Liver (tissue), 10 donors: ENCODE measurements at places on chromosomes 1 and 21. TPM values are rescaled to one million over a fixed set of nuclear protein-coding genes. Genes with fewer than 3 reads are reported as not detected.

The CFHR1 gene
- total RNA-seq, result 507 TPM

DNA sequence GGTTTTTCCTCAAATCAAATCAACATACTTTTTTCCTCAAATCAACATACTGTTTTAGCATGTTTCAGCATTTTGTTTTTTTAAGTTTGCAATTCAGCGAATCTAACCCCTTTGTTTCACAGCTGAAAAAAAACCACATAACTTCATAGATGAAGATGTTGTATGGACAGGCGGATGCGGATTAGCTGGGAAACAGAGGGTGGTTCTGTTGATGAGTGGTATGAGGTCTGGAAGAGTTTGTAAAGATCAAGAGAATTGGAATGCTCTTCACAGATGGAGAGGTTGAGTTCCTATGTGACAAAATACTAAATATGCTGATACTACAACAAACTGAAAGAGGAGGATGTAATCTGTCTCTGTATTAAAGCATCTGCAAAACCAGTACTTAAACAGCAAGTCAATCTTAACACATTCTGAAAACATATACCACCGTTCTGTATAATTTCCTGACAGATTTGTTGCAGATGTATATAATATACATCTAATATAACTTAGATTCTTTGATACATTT is 10.6 kb upstream of the LEPR start:
- no peak for DNase-seq

- DNase-seq, result no peak
Observed at GRCh38 chr1:7550261-7550865, 220.7 kb upstream of the VAMP3 start.

The RNU1-1 gene
- under 0.01 TPM for total RNA-seq

GRCh38 chr1:41320895-41321676 is 40.1 kb upstream of the FOXO6 start:
- DNase-seq, result no peak

The CREB3L4 gene
- total RNA-seq, result 10.3 TPM

The CDC42 gene
- total RNA-seq, result 68.4 TPM

DNA sequence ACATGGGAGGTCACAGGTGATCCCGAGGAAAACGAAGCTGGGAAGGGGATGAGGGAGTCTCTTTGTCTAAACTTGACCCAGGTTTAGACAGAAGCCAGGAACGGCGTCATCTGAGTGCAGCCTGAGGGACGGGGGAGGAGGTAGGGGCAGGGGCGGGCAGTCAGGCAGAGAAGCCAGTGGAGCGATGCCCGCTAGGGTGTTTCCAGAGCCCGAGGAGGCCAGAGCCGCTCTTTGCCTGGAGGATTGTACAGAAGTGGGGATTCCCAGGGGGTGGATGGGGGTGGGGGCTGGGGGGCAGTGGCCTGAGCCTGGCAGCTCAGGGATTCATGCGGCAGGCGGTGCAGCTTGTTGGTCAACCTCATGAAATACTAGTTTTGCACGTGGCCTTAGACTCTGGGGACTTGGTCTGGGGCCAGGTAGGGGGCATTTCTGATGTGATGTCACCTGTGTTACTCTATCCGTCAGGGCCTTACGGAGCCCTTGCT is 58.4 kb downstream of the VPS26C start:
- DNase-seq, result no peak

DNA sequence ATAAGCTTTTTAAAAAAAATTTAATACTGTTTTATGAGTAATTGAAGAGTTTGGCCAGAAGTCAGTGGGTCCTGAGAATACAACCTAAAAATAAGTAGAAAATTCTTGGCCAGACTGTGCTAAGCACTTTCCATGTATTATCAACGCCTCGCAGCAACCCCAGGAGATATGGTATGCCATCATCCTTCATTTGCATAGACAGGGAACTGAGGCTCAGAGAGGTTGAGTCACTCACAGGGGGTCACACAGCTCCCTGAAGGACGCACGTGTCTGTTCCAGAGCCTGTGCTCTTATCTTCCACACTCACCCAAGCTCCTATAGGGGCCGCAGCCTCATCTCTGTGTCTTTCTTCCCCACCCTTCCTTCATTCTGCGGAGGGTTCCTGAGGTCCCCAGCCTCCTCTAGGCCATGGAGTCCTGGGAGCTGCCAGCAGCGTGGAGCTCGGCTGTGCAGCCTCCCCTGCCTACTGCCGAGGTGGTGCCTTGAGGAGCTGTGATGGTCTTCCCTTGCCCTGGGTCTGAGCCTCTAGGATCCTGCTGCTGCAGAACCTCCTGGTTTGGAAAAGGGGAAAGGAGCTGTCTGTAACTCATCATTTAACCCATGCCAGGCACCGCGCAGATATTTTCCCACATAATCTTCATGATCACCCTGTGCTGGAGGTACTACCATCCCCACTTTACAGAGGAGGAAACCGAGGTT is 30.3 kb upstream of the ECE1 start:
- DNase-seq, result no peak

GRCh38 chr1:218351391-218352074 is 6.4 kb downstream of the TGFB2 start:
- no peak for DNase-seq

DNA sequence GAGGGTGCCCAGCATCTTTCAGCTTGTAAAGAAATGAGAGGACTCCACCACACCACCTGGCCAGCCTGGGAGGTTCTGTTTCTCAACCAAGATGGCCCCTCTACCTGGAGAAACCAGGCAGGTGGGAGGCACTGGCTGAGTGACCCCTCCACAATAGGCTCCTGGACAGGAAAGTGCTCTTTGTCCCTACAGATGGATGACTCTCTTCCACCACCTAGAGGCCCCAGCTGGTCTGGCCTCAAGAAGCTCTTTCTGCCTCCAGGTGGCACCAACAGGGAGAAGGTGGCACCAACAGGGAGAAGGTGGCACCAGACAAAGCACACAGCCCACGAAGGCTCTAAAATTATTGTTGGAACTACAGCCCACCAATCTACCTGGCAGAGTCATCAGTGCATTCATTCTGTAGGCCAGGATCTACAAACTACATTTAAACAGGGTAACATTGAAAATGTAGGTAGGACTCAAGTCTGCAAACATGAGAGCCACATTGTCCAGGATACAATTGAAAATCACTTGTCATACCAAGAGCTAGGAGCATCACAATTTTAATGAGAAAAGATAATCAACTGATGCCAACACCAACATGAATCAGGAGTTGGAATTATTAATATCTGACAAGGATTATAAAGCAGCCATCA is 14.4 kb downstream of the TMPRSS3 start:
- DNase-seq, result no peak

The ACKR1 gene
- total RNA-seq, result 17.2 TPM

The PLA2G2C gene
- not detected for total RNA-seq

- no peak for DNase-seq
Observed at GRCh38 chr1:172408958-172409357, 11.5 kb upstream of the C1orf105 start.

The GPA33 gene
- 0.08 TPM for total RNA-seq

GRCh38 chr1:164842870-164843269 is 283.9 kb downstream of the PBX1 start:
- DNase-seq, result no peak

The FAM131C gene
- total RNA-seq, result not detected

- DNase-seq, result no peak
Observed at GRCh38 chr1:215523906-215524305, 43.2 kb upstream of the KCTD3 start.

The PFDN2 gene
- total RNA-seq, result 19.3 TPM

The C1orf167 gene
- not detected for total RNA-seq

The BCL2L15 gene
- 0.17 TPM for total RNA-seq

The LCE1B gene
- not detected for total RNA-seq
